ENCODE measurements at places on chromosomes 13 and 19.

GRCh38 chr19:57282011-57282643 lies 1.8 kb downstream of the ZNF460 start:
- DNase-seq: no peak

GRCh38 chr19:39934584-39935363 lies at the start of gene FCGBP:
FCGBP (minus strand) TSS chr19:39934634.
- DNase-seq: no peak

GRCh38 chr13:49829715-49830114 lies 37.2 kb upstream of the KPNA3 start:
- DNase-seq: no peak

DNA sequence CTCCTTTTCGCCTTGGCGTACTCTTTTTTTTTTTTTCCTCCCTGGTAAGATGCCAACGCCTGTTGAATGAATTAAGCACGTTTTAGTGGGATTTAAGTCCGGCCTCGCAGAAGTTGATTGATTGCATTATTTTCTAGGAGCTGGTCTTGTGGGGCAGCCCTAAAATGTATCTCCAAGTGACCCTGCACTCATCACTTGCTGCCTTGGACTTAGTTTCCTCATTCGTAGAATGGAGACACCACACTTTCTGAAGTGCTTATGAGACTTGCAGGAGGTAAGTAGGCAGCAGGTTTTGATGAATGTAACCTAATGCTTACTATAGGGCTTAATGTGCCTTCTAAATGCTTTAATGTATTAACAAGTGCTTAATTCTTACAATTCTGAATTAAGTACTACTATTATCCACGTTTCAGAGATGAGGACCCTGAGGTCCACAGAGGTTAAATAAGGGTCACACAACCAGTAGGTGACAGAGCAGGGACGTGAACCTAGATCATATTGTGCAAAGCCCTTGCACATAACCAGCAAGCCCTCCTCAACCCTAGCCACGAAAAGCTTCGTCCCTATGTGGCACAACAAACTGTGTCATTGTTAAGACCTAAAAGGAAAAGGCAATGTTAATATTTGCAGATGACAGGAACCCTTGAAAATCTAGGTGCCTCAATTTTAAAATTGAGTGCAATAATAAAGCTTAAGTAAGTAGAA lies 514 bp upstream of the ARGLU1 start:
- no peak for DNase-seq

GRCh38 chr19:2359992-2360685 lies at the start of gene TMPRSS9:
TMPRSS9 (plus strand) TSS chr19:2360265; CDS start chr19:2389786, 29,521 bp downstream.
- DNase-seq: no peak

GRCh38 chr13:36533806-36534205 lies 101.5 kb downstream of the CCNA1 start:
- no peak for DNase-seq

GRCh38 chr19:45640849-45641273 lies 1.7 kb upstream of the EML2 start:
- no peak for DNase-seq

GRCh38 chr19:677201-677600 lies 1.0 kb downstream of the FSTL3 start:
- no peak for DNase-seq

DNA sequence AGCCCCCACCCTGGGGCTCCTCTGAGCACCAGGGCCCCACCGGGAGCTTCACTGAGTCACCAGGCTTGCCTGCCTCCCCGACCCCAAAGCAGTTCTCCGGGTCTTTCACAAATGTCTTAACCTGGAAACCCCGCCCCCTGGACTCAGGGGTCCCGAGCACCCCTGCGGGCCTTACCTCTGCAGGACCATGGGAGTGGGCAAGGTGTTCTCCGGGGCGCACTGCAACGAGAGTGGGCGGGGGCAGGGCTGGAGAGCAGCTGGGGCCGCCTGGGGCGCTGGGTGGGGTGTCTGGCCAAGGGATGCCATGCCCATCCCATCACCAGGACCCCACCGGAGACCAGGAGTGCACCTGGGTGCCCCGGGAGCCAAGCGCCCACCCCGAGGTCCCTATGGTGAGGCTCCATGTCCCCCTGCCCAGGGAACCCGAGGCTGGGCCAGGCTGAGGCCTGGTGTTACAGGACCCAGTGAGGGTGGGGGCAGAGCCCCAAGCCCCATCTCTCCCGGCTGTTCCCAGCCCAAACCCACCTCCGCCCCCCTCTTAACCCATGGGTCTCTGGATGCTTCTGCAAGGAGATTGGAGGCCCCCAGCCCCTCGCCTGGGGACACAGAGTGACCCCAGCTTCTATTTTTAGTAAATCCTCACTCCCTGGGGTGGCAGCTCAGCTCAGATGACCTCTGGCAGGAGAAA lies 10.9 kb downstream of the MKNK2 start:
- no peak for DNase-seq

DNA sequence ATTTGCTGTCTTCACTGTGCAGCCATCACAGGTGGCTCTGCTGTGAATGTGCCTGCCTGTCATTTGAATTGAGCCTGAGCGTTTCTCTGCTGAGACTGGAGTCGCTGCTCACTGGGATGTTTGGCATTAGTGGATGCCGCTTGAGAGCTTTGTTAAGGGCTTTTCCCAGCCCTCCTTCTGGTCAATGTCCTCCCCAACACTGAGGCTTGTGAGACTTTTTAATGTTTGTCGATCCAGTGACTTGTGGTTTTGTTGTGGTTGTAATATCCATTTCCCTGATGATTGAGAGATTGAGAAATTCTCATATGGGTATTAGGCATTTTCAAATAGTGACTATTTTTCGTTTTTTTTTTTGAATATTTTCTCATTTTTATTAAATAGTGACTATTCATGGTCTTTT lies 2.6 kb downstream of the TPRX2 start:
- no peak for DNase-seq

GRCh38 chr13:41458761-41459431 lies 1.5 kb downstream of the RGCC start:
- peak; percentile 55 for DNase-seq
